ENCODE measurements at places on chromosomes 7 and 10.

DNA sequence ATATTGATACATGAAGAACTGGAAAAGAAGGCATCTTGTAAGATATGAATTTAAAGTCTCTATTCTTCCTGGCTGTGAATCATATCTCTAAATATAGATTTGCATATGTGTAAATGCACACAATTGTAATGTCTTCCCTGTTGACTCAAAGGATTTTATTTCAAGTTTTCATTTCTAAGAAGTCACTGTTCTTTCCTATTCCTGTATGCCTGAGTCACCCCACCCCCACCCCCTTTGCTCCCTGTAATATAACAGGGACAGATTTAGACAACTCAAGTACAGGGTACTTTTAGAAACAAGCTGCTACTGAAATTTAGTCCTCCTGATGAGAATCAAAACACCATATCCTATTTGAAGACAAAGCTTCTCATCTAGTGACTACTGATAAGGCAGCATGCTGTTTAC is 43.0 kb upstream of the HECTD2 start:
- DNase-seq = no peak

- DNase-seq = no peak
These were observed 17.1 kb upstream of the MACROH2A2 start for GRCh38 chr10:70035531-70035930.

- DNase-seq = no peak
These were observed 34.2 kb downstream of the MTURN start for GRCh38 chr7:30168835-30169573.

- peak; percentile 88 for DNase-seq
These were observed 36.4 kb upstream of the DNAJB6 start for GRCh38 chr7:157300369-157300825.

GRCh38 chr10:131456411-131456810 is 144.9 kb upstream of the TCERG1L start:
- DNase-seq = no peak

- DNase-seq = no peak
These were observed 47.7 kb downstream of the PTN start for GRCh38 chr7:137295739-137296324.

DNA sequence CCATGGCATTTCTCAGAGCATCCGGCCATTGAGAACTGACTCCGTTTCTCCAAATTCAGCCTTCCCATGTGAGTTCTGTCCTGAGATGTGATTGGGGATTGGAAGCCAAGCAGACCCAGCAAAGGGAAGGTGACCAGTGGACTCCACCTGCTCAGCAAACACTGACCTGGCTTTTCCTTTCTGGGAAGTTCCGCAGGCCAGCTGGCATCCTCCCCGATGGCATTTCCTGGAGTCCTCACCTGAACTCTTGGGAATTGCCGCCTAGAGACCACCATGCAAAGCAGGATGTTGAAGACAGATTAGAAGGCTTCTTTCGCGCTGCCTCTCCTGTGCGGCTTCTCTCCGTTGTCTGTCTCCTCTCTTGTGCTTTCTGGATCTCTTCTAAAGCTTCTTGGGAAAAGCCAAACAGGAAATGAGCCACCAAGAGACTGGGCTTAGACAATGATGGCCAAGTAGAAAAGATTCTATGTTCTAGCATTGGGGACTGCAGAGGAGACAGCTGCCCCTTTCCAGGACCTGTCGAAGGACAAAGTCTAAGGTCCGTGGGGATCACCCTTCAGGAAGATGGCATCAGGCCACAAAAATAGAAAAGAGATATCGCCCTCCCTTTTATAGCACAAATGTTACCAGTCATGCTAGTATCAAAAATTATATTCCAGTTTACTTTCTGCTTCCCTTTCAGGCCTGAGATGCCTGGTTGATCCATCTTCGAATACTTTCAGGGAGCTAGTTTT is 103.7 kb upstream of the INSYN2A start:
- DNase-seq = no peak

DNA sequence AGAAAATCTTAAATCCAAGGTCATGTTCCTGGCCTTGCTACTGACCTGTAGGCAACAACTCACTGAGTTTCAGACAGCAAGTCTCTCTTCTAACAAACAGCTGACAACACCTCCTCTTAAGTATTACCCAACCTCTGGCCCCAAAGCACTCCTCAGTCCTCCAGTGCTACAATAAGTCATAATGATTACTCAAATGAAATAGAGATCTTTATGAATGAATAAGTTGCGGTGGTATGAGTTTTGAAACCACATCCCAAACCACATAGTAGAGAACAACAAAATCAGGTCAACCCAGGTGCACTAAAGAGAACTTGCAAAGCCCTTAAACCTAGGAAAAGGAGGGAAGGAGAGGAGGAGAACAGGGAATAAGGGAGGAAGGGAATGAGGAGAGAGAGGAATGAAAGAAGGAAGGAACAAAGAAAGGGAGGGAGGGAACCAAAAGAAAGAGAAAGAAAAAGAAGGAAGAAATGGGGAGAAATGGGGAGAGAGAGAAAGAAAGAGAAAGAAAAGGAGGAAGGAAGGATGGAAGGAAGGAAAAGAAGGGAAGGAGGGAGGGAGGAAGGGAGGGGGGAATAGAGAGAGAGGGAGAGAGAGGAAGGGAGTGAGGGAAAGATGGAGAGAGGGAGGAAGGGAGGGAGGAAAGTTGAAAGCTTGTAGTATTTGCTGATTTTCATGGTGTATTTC is 142.8 kb upstream of the CALCR start:
- DNase-seq = no peak

DNA sequence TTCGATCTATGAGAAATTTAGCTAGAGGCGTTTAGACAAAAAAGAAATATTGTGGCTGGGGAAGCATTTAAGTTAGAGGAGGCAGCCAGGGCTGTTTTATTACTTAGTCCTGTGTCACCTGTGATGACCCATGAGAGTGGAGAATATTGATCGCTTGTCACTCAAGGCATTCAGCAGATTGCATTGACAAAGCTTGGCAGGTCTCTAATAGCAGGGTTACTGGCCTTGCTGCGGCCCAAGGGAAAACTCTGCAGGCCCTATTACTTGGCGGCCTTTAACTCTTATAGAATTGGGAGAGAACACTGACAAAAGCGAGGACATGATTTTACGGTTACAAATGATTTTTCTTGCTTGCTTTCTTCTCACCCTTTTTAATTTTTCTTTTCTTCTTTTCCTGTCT is 473.5 kb downstream of the AUTS2 start:
- DNase-seq = no peak

DNA sequence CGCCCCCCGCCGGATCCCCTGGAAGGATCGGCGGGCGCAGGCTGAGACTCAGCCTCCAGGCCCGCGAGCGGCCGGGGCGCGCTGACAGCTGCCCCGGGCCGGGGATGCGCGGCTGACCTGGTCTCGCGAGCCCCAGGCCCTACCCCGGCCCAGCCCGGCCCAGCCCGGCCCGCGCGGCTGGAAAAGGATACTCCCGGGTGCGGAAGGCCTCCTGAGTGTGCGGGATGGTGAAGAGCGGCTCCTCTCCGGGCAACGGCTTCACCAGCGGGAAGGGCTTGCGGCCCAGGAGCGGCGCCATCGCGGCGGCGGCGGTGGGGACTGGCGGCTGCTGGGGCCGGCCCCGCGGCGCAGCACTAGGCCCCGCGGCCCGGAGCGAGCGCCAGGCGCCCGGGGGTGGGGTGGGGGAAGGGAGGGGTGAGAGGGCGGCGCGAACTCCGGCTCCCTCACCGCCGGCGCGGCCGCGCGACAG is 423 bp downstream of the BAZ1B start:
- DNase-seq = no peak

- DNase-seq = no peak
These were observed 18.6 kb upstream of the MTPN start for GRCh38 chr7:135995748-135996147.

GRCh38 chr10:28678687-28679457 is 1.6 kb downstream of the BAMBI start:
- DNase-seq = no peak

DNA sequence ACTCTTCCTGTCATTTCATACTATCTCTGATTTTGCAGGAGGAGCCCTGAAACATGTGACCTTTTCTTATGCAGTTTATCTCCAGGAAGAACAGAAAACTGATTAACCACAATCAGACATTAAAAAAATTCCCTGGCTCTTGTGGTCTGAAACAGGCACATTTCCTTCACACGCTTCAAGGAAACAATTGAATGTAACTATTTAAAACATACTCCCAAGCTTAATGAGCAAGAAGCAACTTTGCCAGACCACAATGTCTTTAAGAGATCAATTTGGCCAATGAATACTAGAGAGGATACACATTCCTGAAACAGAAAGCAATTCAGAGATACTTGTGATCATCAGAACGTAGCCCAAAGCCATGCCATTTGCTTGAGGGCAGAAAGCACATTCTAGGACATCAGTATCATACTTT is 65.8 kb downstream of the PIP4K2A start:
- no peak for DNase-seq

DNA sequence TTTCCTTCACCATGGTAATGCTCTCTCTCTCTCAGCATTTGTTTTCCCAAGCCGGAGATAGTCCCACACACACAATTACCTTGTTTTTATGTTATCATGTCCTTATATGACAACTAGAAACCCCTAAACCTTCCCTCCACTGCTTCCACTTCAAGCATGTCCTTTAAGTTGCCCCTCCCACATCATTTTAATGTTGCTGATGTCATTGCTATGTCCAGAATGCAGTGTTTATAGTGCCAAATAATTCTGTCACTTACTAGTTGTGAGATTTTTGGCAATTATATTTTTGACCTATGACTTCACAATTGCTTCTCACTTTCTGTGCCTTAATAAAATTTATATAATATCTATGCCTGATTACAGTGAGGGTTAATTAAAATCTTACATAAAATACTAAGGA is 645.9 kb downstream of the XPNPEP1 start:
- DNase-seq = no peak

DNA sequence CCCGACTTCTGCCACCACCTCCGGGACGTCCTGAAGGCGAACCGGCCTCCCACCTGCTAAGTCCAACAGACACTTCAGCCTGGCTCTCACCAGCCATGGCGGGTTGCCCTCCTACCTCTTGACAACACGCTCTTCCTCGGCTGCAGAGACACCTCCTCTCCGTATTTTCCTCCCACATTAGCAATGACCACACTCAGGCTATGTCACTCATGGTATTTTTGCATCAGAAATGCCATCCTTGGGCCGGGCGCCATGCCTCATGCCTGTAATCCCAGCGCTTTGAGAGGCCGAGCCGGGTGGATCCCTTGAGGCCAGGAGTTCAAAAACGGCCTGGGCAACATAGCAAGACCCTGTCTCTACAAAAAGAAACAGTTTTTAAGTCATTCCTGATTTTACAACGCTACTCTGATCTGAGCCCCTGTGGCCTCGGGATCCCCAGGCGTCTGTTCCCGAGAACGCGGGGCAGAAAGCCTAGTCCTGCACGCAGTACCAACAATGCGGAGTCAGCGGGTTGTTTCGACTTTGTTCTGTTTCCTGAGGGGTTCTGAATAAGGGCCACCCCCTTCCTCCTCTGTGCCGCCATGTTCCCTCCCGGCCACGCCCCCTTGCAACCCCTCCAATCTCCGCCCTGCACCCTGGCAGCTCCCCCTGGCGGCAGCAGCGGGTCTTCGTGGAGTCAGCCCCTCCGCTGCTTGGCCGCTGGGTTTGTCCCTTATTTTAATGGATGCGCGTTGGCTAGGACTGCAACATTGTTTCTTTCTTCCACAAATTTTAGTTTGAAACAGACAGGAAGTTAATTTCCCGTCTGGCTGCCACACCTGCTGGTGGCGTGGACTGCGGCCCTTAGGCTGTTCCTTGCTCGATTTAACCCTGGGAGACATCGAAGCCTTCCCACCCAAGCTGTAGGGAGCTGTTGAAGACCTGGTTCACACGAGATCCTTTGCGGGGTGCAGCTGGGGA is 9.7 kb upstream of the ZFAND2A start:
- peak; percentile 89 for DNase-seq

DNA sequence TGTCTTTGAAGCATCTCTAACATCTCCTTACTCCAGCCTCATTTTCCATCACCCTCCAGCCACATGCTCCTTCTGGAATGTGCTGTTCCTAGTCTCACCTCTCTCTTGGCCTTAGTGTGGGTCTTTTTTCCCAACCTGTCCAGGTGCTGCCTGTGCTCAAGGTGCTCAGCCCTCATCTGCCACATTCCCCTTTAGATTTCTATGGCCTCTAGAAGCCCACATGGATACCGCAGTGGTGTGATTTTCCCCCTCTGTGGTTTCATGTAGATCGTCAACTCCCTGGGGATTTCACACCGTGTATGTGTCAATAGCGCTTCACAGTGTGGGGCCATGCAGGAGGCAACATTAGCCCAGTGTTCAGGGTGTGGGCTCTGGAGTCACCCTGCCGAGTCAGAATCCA is 32.5 kb downstream of the BMPER start:
- no peak for DNase-seq

DNA sequence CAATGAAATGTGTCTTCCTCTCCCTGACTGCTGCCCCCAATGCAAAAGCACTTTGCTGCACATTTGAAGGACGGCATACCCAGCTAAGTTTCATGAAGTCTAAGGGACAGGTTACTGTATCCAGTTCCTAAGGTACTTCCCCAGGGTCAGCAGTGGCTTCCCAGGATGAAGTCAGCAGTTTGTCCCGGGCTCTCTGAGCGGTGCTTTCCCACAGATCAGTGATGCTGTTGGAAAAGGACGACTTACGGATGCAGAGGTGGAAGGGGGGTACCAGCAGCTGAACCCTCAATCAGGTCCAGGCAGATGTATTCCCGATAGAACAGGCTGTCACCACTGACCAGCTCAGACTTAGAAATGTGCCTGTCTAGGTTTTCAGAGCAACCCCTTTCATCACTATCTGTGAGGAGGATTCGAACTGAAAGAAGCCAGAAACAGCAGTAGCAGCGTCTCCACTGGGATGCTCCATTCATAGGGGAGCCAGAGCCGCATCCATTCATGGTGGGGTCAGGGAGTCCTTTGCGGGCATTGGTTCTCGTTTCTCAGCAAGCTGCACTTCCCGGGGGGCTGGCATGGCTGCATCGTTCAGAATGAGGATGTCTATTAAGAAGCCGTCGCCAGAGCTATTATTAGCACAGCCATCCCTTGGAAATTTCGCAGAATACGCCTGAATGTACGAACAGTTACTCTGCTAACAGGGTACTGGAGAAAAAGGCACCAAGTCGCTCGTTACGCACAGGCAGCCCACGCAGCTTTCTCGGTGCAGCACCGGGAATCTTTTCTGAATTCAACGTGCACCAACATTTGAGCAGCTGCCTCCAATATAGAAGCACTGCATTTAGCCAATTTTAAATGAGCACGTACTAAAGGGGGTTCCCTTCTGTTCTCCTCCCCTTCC is 303.7 kb downstream of the PRPF18 start:
- DNase-seq = peak; percentile 83

DNA sequence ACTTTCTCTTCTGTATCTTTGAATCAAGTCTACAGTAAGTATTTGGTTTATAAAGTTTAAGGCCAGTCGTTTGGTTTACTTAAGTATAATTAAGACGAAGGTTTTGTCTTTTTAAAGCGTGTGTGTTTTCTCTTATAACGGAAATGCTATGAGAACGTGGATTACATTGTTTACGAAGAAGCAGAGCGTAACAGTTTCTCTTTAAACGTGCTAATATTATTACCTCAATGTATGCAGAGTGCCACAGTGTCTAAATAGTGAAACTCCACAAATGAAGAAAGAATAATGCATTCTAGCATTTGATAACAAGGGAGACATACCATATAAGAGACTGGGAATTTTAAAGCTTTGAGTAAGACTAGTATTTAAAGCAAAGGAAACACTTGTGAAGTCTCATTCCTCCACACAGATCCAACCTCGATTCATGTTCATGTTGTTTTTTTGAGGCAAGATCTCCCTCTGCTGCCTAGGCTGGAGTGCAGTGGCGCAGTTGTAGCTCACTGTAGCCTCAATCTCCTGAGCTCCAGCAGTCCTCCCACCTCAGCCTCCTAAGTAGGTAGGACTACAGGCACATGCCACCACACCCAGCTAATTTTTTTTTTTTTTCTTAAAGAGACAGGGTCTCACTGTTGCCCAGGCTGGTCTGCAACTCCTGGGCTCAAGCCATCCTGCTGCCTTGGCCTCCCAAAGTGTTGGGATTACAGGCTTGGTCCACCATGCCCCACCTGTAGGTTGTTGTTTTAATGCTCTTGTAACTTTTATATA is 75.1 kb downstream of the ANKRD61 start:
- peak; percentile 61 for DNase-seq

Measured in muscle of leg (tissue), 16 donors.